ENCODE measurements at places on chromosomes 3 and 15. TPM values are rescaled to one million over a fixed set of nuclear protein-coding genes. Genes with fewer than 3 reads are reported as not detected.
A peak's percentile ranks its signal among the peaks of the same experiment; 100 is the strongest.

GRCh38 chr15:73573572-73573971 is 59.6 kb downstream of the NPTN start:
- DNase-seq = peak; percentile 89

DNA sequence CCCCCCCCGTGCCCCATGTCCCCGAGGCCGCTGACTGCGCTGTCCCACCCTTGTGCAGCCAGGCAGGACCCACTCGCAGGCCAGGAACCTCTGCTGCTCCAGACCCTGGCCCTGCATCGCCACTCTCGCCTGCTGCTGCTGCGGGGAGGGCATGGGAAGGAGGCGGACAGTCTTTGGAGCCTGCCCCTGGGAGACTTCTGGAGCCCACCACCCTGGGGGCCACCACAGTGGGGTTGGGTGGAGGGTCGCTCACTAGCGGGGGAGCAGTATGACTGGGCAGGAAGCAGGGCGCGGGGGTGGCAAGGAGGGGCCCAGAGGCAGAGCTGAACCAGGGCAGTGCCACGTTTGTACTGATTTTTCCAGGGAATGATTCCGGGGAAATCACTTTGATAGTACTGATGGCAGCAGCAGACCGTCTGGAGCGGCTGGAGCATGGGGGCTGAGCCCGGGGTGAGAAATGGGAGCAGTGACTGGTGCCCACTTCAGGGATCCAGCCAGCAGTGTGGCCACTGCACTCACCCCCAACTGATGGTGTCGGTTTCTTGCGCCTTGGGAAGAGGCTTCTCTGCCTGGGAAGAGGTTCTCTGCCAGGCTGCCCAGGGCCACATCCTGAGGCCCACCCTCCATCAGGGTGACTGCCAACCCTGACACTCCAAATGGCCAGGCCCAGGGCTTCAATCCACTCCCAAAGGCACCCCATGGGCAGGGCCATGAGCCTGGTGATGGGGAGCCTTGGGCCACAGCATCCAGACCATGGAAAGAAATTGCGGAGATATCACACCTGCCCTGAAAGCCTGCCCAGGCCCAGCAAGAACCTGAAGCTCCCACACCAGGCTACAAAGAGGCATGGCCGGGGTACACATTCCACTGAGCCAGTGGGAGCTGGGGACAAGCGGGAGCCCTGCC is 53.7 kb downstream of the LSAMP start:
- no peak for DNase-seq

DNA sequence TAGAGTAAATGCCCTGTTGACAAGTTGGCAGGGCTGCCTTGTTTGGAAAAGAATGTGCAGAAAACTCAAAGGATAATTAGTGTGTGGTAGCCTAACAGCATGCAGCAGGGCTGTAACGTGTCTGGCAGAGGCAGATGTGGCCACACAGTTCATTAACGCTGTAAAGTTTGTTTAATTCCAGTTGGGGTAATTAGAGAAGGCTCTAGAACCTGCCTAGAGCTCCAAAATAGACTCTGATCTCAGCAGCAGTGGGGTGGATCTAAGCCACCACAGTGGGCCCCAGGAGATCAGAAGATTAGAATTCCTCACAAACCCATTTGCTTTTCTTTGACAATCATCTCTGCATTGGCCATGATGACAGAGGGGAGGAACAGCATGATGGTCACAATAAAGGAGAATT is 65.1 kb upstream of the LEKR1 start:
- no peak for DNase-seq

DNA sequence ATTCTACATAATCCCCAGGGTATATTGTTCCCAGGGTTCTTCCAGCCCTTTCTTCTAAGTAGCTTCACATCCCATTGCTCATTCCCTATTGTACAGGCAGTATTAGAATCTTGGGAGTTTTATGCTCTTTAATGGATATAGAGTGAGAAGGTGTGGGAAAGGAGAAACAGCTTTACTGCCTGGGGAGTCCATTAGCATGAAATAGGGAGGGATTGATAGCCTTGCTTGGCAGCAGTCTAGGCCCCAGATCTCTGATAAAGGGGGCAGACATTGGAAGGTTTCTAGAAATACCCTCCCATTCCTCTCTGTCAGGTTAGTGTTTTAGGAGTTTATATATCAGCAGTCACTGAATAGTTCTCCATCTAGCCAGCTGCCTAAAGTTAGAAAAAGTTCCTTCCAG is 334.3 kb downstream of the UNC13C start:
- DNase-seq = no peak

GRCh38 chr15:66700802-66701421 is 1.1 kb upstream of the SMAD6 start:
- DNase-seq = peak; percentile 97

DNA sequence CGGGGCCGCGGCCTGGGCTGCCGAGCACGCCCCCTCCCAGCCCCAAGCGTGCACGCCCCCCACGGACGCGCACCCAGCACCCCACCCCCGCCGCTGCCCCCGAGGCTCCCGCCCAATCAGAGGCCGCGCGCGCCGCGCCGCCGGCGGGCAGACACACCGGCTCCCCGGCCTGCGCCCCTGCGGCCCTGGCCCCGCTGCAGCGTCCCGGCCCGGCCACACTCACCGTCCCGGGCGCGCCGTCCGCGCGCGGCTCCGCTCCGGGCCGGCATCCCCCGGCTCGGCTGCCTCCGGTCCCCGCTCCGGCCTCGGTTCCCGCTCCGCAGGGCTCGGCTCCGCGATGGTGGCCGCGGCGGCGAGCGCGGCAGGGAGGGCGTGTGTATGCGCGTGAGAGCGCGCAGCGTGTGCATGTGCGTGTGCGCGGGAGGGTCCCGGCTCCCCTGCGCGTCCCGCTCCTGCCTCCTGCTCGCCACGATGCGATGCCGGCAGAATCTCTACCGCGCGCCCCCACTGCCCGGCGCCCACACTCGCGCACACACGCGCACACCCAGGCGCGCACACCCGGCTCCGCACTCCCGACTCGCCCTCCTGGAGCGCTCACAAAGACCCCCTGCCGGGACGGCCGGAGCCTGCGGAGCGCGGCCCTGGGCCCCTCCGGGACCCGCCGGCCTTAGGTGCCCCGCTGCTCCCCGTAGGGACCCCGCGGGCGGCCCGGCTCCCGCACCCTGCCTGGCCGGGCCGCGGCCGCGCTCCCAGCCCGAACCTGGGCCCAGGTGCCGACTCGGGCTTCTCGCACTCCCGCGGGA is 186.5 kb upstream of the LINGO1 start:
- no peak for DNase-seq

DNA sequence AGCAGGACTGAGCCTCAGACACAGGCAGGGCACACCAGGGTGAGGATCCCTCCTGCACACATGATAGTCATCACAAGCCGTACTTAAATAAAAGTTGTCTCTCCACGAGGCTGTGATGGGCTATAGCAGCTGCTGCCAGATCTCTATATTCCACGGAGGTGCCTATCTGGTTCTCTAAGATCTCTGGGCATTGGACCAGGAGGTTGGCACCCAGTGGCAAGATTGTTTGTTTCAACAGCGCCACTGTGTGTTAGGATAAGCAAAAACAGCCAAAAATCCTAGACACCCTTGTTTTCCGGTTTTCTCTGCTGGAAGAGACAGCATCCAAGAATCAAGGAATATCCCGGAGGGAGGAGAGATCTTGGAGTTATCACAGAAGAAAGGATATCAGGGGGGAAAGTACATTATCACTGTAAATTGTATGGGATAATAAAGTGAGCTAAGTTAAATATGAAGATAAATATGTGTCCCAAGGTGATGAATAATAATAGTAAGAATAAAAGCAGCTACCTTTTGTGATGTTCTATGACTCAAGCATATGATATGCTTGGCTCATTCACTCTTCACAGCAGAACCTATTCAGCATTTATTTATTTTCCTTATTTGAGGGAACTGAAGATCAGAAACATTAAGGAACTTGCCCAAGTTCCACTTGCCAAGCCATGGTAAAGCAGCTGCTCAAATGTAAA is 90.6 kb upstream of the AKAP13 start:
- DNase-seq = peak; percentile 40

- no peak for DNase-seq
Measured at GRCh38 chr3:138785951-138786350, 48.8 kb downstream of the PIK3CB start.

GRCh38 chr15:40595773-40596172 is 1.7 kb downstream of the KNL1 start:
- no peak for DNase-seq

GRCh38 chr3:18216996-18217395 is 208.1 kb downstream of the SATB1 start:
- no peak for DNase-seq

- DNase-seq = no peak
Measured at GRCh38 chr3:185145511-185145910, 7.3 kb downstream of the C3orf70 start.

DNA sequence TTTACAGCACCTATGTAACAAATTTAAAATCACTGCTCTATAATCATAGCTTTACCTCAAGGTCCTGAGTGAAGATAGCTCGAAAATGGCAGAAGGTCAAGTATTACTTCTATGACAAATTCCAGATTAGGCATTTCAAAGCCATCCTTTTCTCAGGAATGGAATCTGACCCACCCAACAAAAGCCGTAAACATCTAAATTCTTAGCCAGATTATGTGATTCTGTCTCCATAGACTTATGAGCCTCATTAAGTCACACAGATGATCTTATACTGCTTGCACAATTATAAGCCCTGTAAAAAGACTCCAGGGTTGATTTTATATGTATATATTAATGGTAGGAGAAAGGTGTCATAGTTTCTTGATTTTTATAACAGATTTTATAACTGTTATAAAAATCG is 56.9 kb downstream of the CEP152 start:
- DNase-seq = no peak

The ALDH1A3 gene
- 17.6 TPM for total RNA-seq

GRCh38 chr3:192187485-192188051 is 539.8 kb downstream of the FGF12 start:
- DNase-seq = no peak

The KCNMB2 gene
- total RNA-seq = not detected

GRCh38 chr3:10116138-10116460 is 624 bp downstream of the BRK1 start:
- no peak for DNase-seq

DNA sequence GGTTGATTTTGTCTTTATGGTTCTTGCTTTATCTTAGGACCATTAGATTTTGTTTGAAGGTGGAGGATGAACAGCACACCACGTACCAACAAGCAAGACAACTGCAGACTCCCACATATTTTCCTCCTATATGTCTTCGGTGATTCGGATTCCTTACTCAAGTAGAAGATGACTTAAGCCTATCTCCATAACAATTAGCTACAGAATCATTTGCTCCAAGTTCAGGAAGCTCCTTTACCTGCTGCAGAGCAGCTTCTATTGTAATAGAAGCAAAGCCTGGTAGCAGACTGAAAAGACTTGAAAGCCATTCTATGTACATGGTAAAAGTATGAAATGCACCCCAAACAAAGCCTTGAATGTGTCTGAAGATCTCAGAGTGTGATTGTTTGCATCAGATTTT is 229.0 kb downstream of the SOX2 start:
- no peak for DNase-seq

GRCh38 chr3:129289201-129289921 is 10.7 kb downstream of the HMCES start:
- DNase-seq = no peak

DNA sequence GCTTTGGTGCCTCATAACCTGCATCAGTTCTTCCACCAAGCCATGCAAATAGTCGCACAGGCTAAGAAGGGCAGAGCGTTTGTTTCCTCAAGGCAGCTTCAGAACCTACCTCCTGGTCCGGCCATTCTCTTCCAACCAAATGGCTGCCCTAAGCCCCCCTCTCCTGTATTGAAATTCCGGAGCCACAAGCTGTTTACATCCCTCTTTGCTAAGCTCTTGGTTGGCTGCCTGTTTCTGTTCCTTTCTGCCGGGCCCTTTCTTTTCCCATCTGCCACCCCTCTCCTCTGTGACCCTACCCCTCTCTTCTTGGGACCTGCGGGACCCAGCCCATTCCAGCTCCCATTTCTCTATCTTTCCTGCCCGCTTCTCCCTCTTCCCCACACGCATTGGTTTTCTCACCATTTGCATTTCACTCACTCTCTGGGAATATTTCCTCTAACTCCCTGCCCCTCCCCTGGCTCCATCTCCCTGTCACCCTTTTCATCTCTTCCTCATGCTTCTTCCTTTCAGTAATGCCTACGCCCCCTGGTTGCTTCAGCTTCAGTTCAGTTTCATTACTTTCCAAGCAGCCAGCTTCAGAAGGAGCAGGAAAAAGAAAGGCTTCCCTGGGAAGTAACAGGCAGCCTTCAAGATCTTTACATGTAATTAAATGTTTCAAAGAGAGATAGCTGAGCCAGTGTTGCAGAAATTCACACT is 113.5 kb downstream of the RAB11A start:
- DNase-seq = no peak

The KIF15 gene
- 11.5 TPM for total RNA-seq

GRCh38 chr3:33313331-33313730 is 36.1 kb downstream of the FBXL2 start:
- DNase-seq = no peak

The SPRED1 gene
- 8.6 TPM for total RNA-seq

GRCh38 chr3:128218548-128219257 is 65.4 kb downstream of the EEFSEC start:
- no peak for DNase-seq

DNA sequence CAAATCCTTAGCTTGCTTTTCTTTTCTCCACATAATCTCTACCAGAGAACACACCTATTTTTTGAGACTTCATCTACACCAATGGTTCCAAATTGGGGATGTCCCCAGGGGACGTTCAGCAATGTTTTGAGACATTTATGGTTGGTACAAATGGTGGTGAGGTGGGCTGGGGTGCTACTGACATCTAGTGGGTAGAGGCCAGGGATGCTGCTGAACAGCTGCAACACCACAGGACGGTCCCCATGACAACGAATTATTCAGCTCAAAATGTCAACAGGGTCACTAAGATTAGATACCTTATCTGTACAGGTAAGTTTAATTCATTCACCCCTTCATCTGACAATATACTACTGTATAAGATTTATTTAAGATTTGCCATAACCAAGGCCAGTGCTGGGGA is 14.4 kb downstream of the GK5 start:
- no peak for DNase-seq

GRCh38 chr3:156626104-156626503 is 48.3 kb upstream of the TIPARP start:
- peak; percentile 33 for DNase-seq

The TRPM1 gene
- not detected for total RNA-seq

GRCh38 chr3:138271189-138271794 is 58.4 kb downstream of the NME9 start:
- no peak for DNase-seq

- DNase-seq = no peak
Measured at GRCh38 chr3:118990823-118991560, 43.7 kb downstream of the IGSF11 start.

Data from transverse colon (tissue), 4 donors.